CD8-positive, alpha-beta memory T cell (primary cell): ENCODE measurements at places on chromosomes 1 and 21. TPM values are rescaled to one million over a fixed set of nuclear protein-coding genes. Genes with fewer than 3 reads are reported as not detected.

Gene ZNF678
- 4.0 TPM for polyA plus RNA-seq

Gene PTPN7
- 91.4 TPM for polyA plus RNA-seq

Gene VAV3
- 13.7 TPM for polyA plus RNA-seq

Gene LINGO4
- 0.28 TPM for polyA plus RNA-seq

Gene PRPF38B
- 32.3 TPM for polyA plus RNA-seq

Gene CFHR5
- polyA plus RNA-seq, result not detected

Gene MROH9
- not detected for polyA plus RNA-seq

Gene NTMT2
- polyA plus RNA-seq, result not detected

Gene CCDC17
- 0.13 TPM for polyA plus RNA-seq

Gene LEFTY1
- polyA plus RNA-seq, result 0.21 TPM
